NCI-H187 (cell line): ENCODE measurements at places on chromosomes 7 and 10.

DNA sequence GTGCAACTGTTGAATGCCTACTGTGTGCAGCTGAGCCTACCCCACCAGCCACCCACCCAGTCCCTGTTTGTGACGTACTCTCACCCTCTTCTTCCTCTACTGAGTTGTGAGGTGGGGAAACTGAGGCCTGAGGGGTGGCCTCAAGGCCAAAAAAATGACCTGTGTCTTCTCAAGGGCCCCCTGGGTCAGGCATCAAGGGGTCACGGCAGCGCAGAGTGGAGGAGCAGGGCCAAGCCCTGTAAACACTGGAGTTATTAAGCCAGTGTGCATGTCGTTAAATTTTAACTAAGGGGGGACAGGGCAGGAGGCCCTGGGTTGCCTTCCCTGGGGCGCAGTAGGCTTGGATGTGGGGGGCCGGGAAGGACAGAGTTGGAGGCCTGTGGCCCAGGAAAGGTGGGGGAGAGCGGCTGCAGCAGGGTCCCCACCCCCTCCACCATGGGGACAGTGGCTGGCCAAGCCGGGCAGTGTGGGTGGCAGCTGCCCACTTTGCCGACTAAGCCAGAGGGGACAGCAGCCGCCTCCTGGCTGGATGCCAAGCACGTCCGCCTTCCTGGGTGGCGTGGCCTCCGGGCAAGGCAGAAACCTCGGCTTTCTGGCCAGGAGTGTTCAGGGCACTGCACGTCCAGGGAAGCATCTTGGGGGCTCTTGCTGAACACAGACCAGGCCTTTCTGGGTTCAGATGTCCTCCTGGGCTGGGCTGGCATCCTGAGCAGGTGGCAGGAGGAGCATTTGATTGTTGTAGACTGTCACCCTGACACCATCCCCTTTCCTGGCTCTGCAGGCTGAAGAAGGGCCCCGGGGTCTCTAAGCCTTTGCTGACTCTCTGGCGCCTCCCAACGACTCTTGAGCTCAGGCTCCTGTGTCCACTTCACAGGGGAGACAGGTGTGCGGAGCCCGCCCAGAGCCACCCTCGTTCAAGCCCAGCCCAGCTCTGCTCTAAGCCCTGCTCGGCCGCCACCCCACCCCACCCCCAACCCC is 1.9 kb downstream of the SLC29A4 start:
- peak; percentile 11 for DNase-seq

- DNase-seq: no peak
Measured at GRCh38 chr7:101913851-101914250, 96.4 kb downstream of the CUX1 start.

- no peak for DNase-seq
Measured at GRCh38 chr10:24944512-24945255, 7.7 kb downstream of the PRTFDC1 start.

- no peak for DNase-seq
Measured at GRCh38 chr10:6574664-6575176, 5.4 kb downstream of the PRKCQ start.

- no peak for DNase-seq
Measured at GRCh38 chr7:131057015-131057793, 270.5 kb upstream of the MKLN1 start.

- no peak for DNase-seq
Measured at GRCh38 chr10:24462889-24463552, 254.1 kb downstream of the KIAA1217 start.

DNA sequence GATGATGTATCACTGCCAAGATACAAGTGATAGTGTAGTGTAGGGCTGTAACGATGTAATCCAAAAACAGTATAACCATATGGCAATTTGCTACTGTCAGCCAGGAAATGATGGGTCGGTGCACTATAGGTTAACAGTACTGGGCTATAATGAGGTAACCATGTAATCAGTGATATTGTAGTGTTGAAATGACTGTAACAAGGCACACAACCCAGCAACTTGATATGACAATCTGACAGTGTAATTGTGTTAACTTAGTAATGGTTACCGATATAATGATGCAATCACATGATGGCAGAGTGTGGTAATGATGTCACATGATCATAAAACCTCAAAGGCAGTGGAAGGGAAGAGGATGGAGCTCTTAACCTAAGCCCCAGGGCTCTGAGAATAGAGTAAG is 73.8 kb upstream of the SLF2 start:
- no peak for DNase-seq
